ENCODE measurements at places on chromosomes 12 and 14. TPM values are rescaled to one million over a fixed set of nuclear protein-coding genes. Genes with fewer than 3 reads are reported as not detected.

DNA sequence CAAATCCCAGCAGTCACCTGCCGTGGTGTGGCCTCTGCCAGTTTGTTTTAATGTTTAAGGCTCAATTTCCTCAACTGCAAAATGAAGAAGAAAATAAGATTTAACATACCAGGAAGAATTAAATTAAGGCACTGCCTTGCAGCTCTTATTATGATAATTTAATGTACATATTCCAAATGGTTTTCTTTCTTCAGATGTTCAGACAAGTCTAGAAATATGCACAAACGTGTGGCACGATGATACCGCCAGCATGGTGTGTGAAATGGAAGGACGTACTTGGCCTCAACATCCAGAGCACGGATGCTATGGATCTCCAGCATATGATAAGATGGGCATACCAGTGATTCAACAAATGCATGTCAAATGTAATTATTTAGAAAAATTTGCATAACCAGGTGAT, 959.4 kb upstream of the TMEM132C start:
- H3K4me1 ChIP-seq: no peaks in the 10 kb centered on the region
- DNase-seq: no peak
- no peak overlapping the region for H3K4me3 ChIP-seq
- no peak overlapping the region for H3K27ac ChIP-seq

DNA sequence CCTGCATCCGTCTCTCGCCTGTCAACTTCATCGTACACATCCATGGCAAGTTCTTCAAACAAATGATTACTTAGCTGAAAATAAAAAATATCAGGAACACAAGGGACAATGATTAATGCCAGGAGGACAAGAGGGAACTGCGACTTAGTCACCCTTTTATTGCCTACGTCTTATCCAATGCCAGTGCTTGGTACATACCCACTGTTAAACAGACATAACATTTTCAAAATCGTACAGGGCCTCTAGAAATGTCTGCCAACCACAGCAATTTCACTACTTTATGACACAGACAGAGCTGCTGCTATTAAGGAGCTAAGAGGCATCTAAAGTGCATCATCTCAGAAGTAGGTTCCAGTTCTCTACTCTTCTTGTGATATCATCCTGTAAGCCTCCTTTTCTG, 34.6 kb downstream of the GIT2 start:
- H3K27ac ChIP-seq: no peak overlapping the region
- H3K36me3 ChIP-seq: peaks cover 80% of the 10 kb centered on the region
- H3K27me3 ChIP-seq: no peaks in the 10 kb centered on the region
- H3K4me3 ChIP-seq: no peak overlapping the region
- no peak for DNase-seq
- peaks cover 19% of the 10 kb centered on the region for H3K4me1 ChIP-seq

DNA sequence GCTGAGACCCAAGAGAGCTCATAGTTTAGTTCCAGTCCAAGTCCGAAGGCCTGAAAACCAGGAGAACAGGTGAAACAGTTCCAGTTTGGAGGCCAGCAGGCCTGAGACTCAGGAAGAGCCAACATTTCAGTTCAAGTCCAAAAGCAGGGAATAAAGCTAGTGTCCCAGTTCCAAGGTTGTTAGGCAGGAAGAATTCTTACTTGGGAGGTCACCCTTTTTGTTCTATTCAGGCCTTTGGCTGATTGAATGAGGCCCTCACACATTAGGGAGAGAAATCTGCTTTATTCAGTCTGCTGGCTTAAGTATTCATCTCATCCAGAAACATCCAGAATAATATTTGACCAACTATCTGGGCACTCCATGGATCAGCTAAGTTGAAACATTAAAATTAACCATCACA, 294.6 kb downstream of the PCNX1 start:
- H3K4me1 ChIP-seq: no peaks in the 10 kb centered on the region
- H3K36me3 ChIP-seq: no peaks in the 10 kb centered on the region
- DNase-seq: no peak
- H3K27ac ChIP-seq: no peak overlapping the region

GRCh38 chr14:68312884-68313610, 479.8 kb downstream of the ZFP36L1 start:
- H3K36me3 ChIP-seq: no peaks in the 10 kb centered on the region
- H3K4me3 ChIP-seq: no peak overlapping the region
- no peaks in the 10 kb centered on the region for H3K4me1 ChIP-seq

DNA sequence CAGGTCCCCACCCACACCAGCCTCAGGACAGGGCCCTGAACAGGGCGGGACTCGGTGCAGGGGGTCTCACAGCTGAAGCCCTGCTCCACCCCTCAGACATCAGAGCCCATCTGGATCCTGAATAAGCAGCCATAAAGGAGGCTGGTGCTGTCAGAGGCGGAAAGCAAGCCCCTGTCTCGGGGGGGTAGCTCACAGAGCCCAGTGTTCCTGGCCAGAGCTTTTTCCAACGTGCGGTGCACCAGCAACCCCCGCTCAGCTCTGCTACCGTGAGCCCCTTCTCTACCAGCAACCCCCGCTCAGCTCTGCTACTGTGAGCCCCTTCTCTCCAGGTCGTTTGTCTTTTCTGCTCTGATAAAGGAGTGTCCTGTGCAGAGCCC, 136.5 kb upstream of the SFSWAP start:
- H3K4me1 ChIP-seq: no peaks in the 10 kb centered on the region
- no peaks in the 10 kb centered on the region for H3K36me3 ChIP-seq
- no peak overlapping the region for H3K4me3 ChIP-seq
- H3K27ac ChIP-seq: no peak overlapping the region
- peaks cover 18% of the 10 kb centered on the region for H3K27me3 ChIP-seq
- DNase-seq: no peak

EXOC3L4 gene
- 1.6 TPM for total RNA-seq

DNA sequence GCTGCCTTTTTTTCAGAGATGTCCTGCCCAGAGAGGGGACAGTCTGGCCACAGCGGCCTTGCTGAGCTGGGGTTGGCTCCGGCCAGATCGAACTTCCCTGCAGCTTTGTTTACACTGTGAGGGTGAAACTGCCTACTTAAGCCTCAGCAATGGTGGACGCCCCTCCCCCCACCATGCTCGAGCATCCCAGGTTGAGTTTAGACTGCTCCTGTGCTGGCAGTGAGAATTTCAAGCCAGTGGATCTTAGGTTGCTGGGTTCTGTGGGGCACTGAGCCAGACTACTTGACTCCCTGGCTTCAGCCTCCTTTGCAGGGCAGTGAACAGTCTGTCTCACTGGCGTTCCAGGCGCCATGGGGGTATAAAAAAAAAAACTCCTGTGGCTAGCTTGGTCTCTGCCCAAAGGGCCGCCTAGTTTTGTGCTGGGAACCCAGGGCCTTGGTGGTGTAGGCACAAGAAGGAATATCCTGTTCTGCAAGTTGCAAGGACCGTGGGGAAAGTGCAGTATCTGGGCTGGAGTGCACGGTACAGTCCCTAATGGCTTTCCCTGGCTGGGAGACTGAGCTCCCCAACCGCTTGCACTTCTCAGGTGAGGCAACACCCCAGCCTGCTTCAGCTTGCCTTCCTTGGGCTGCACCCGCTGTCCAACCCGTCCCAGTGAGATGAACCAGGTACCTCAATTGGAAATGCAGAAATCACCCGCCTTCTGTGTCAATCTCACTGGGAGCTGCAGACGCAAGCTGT, 79.1 kb downstream of the LRIG3 start:
- no peaks in the 10 kb centered on the region for H3K36me3 ChIP-seq
- no peaks in the 10 kb centered on the region for H3K27me3 ChIP-seq
- no peak overlapping the region for H3K4me3 ChIP-seq
- DNase-seq: no peak
- H3K27ac ChIP-seq: no peak overlapping the region

GRCh38 chr14:90564496-90564895, 167.7 kb downstream of the CALM1 start:
- H3K27me3 ChIP-seq: no peaks in the 10 kb centered on the region
- no peaks in the 10 kb centered on the region for H3K4me1 ChIP-seq
- H3K27ac ChIP-seq: no peak overlapping the region
- no peaks in the 10 kb centered on the region for H3K36me3 ChIP-seq
- DNase-seq: no peak
- H3K4me3 ChIP-seq: no peak overlapping the region

DNA sequence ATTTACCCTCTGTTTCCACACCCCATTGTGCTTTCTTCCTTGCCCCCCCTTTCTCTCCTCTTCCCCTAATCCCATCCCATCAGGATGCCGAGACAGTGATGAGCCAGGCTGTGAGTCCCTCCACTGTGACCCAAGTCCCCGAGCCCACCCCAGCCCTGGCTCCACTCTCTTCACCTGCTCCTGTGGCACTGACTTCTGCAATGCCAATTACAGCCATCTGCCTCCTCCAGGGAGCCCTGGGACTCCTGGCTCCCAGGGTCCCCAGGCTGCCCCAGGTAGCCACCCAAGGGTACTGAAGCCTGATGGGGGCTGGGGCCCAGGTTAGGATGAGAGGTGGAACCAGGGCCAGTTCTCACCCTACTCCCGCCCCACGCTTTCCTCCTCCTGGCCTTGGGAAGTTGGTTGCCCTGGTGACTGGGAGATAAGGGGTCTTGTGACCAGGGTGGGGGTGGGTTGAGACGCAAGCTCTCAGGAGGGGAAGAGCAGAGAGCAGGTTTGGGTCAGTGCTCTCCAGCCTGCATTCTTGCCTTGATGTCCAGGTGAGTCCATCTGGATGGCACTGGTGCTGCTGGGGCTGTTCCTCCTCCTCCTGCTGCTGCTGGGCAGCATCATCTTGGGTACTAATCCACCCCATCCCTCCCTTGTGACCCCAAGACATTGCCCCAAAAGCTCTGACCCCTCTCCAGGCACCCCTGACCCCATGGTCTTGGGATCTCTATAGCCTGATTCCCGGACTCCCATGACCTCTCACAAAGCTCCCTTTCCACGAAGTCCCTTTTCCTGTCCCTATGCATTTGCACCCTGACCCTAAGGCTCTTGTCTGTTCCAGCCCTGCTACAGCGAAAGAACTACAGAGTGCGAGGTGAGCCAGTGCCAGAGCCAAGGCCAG, 1.2 kb downstream of the AMHR2 start:
- peaks cover 15% of the 10 kb centered on the region for H3K4me1 ChIP-seq
- no peaks in the 10 kb centered on the region for H3K27me3 ChIP-seq

ABHD4 gene
- total RNA-seq: 54.9 TPM

DNA sequence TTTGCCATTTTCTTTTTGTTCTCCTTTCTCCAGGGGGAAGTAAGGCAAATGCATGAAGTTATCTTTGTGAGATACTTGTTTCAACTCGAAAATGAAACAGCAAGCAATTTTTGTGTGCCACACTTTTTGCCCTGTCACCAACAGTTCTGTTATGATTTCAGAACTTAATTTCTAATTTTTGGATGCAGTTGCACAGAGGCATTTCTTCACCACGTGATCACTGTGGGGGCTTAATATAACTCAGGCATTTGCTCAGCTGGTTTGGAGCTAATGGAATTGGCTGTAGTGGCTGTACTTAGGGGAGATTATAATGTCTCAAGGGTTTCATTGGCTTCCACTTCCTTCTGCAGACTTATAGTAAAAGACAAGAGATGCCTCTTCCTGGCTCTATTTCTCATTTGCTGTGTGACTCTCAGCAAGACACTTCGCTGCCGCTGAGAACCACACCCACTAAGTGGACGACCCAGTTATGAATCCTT, 452.4 kb downstream of the RAD51B start:
- H3K4me3 ChIP-seq: no peak overlapping the region
- no peak for DNase-seq
- no peak overlapping the region for H3K27ac ChIP-seq
- no peaks in the 10 kb centered on the region for H3K36me3 ChIP-seq
- H3K27me3 ChIP-seq: no peaks in the 10 kb centered on the region

GRCh38 chr12:79648881-79649280, 41.9 kb downstream of the PAWR start:
- no peak for DNase-seq
- H3K36me3 ChIP-seq: no peaks in the 10 kb centered on the region
- H3K27ac ChIP-seq: no peak overlapping the region
- H3K4me1 ChIP-seq: no peaks in the 10 kb centered on the region

DNA sequence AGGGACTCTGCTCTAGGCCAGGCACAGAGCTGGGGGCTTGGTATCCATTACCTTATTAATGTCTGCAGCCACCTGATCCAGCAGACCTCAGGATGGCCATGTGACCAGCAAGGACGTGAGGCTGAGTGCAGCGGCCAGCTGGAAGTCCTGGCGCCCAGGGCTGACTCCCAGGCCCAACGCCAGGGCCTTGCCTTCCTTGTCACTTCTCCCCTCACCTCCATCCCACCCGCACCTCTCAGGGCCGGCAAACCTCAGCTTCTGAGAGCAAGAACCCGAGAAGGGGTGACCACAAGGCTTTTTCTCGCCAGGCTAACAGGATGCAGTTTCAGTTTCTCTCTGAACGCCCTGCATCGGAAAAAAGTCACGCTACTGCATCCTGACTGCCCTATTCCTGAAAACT, 15.4 kb downstream of the RAB35 start:
- H3K4me3 ChIP-seq: no peak overlapping the region
- no peaks in the 10 kb centered on the region for H3K27me3 ChIP-seq
- DNase-seq: peak; percentile 71
- H3K36me3 ChIP-seq: no peaks in the 10 kb centered on the region
- peaks cover 25% of the 10 kb centered on the region for H3K4me1 ChIP-seq
- H3K27ac ChIP-seq: peak overlapping the region; percentile 89

- H3K4me1 ChIP-seq: no peaks in the 10 kb centered on the region
- no peak overlapping the region for H3K4me3 ChIP-seq
- no peaks in the 10 kb centered on the region for H3K36me3 ChIP-seq
- H3K27me3 ChIP-seq: no peaks in the 10 kb centered on the region
- no peak overlapping the region for H3K27ac ChIP-seq
Measured at GRCh38 chr14:33271216-33271615, 332.5 kb downstream of the NPAS3 start.

DNA sequence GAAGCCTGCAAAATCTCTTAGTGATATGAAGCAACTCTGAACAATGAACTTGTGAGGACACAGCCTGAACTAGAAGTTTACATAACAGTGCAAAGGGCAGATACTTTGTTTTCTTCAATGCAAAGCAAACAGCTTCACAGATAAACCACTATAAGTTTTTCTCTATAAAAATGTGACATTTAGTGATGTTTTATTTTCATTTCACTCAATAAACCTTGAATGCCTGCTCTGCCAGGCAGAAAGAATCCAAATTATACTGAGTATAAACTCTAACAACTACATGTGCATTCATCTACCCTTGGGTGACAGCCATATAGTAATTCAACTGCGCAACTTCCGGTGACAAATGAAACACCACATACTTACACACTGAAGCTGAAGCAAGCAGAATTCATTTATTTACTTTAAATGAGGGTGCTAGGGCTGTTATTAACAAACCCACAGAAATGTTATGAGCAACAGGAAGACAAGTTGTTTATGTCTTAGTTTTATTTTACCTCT, 10.3 kb downstream of the DCP1B start:
- DNase-seq: no peak
- H3K27ac ChIP-seq: peak overlapping the region; percentile 67
- no peaks in the 10 kb centered on the region for H3K36me3 ChIP-seq
- no peaks in the 10 kb centered on the region for H3K27me3 ChIP-seq

GRCh38 chr14:77752799-77753516, 8.0 kb downstream of the SNW1 start:
- no peak overlapping the region for H3K27ac ChIP-seq
- no peaks in the 10 kb centered on the region for H3K36me3 ChIP-seq
- no peak for DNase-seq
- H3K27me3 ChIP-seq: no peaks in the 10 kb centered on the region

GRCh38 chr12:26874501-26875296, 41.7 kb upstream of the ITPR2 start:
- DNase-seq: peak; percentile 31
- H3K27me3 ChIP-seq: no peaks in the 10 kb centered on the region
- no peaks in the 10 kb centered on the region for H3K36me3 ChIP-seq
- peaks cover 26% of the 10 kb centered on the region for H3K4me1 ChIP-seq
- no peak overlapping the region for H3K27ac ChIP-seq
- no peak overlapping the region for H3K4me3 ChIP-seq

All from adrenal gland (tissue), 19 donors.